ENCODE measurements at places on chromosomes 3 and 15.

GRCh38 chr15:60020736-60021135 lies 16.6 kb downstream of the FOXB1 start:
- DNase-seq: no peak

- DNase-seq: no peak
Observed at GRCh38 chr3:174253940-174254339, 605.2 kb upstream of the NAALADL2 start.

DNA sequence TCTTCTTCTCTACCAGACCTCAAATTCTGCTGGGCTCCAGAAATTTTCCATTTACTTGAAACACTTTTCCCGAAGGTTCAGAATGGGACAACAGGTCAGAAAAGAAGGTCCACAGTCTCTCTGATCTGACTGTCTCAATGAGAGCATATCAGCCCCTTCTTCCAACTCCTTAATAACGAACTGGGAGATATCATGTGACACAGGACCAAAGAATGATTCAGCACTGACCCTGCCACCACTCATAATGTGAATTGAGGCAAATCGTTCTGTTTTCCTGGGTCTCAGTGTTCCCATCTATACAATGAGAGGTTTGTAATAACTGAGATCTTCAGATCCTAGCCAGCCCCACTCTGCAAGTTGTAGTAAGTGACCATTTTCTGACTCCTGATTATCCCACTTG lies 500.5 kb downstream of the NTRK3 start:
- no peak for DNase-seq

GRCh38 chr3:73493543-73494308 lies 131.0 kb downstream of the PDZRN3 start:
- no peak for DNase-seq

GRCh38 chr15:29018995-29019976 lies 133.5 kb downstream of the APBA2 start:
- no peak for DNase-seq

DNA sequence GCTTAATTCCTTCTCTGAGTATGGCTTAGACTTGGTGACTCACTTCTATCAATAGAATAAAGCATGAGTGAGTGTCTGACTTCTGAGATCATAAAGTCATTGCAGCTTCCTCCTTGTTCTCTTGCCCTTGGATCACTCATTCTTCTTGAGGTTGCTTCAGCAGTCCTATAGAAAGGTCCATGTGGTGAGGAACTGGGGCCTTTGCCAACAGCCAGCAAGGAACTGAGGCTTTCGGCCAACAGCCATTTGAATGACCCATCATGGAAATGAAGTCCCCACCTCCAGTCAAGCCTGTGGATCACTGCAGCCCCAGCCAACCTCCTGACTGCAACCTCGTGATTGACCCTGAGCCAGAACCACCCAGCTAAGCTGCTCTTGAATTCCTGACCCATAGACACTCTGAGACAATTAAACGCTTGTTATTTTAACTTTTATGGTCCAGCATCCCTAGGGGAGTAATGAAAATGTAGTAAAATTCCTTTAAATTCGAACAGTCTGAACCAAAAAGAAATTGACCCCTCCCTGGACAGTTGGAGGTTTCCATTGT lies 84.5 kb downstream of the WDR76 start:
- DNase-seq: no peak

- DNase-seq: no peak
Observed at GRCh38 chr3:119967353-119968006, 126.8 kb downstream of the GSK3B start.

GRCh38 chr3:148223266-148223665 lies 474.4 kb upstream of the AGTR1 start:
- no peak for DNase-seq

- DNase-seq: peak; percentile 35
Observed at GRCh38 chr3:129650256-129650872, 43.9 kb upstream of the PLXND1 start.

DNA sequence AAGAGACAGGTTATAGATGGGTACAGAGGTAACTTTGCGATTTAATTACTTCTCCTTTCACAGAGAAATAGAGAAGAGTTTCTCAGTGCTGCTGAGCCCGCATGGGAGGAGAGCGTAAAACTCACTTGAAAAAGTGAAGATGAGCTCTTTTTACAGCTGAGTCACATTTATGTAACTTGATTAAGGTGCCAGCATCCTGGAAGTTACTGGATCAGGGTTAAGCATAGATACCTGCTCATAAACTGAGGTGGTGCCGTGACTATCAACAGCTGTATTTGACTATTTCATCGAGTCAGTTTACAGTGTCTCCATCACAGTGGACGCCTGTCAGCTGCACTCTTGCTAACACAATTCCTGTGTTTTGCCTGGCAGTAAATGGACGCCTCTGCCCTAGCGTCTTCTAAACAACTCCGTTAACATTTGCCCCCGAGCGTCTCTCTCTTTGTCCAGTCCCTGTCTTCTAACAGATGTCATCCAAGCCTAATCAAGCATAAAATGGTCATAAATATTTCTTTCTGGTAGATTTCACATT lies 414.6 kb downstream of the FOXP1 start:
- DNase-seq: no peak

GRCh38 chr3:57544181-57545125 lies at the start of gene DNAH12:
Gene DNAH12 (minus strand): TSS chr3:57544344. CDS start chr3:57542870, 1,474 bp downstream.
- DNase-seq: no peak

GRCh38 chr3:80612366-80612765 lies 844.6 kb upstream of the ROBO1 start:
- no peak for DNase-seq

DNA sequence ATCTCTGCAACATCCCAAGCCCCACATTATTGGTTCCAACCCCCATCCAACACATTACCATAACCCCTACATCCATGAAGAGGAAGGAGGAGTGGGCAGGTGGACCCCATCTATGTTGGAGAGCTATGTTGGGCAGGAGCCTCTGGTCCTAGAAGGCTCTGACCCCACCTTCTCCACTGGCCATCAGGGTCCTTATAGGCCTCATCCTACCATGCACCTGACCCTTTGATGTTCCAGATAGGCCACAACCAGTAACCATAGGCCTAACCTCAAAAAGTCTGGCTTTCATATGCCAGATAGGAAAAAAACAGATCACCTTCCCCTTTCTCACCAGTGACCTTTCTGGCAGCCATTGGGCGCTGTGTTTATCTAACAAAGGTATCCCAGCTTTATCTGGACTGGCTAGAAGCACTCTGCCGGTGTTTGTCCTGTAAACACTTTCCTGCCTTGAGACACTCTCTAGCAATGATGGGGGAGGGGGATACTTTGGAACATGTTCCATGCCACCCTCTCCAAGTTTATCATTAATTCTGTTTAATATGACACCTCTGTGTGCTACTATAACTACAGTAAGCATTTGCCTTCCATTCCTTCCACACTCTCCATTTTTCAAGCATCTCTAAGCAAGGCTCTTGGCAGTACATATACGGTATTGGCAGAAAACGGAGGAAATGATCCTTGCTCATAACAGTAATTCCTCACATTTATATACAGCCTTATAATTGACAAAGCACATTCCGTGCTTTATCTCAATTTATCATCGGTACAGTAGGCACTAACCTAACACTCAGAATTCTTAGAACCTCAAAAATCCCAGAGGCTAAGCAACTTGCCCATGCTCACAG lies 377.1 kb downstream of the VPS13C start:
- no peak for DNase-seq

DNA sequence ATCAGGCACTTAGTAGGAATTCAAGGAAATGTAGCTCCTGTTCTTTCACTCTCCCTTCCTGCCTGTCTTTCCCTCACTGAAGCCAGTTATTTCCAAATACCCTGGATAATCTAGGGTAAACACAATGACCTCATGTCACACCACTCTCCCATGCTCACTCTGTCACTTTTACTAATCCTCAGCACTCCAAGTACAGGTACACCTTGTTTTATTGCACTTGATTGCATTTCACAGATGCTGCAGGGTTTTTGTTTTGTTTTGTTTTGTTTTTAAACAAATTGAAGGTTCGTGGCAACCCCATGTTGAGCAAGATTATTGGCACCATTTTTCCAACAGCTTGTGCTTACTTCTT lies 40.8 kb downstream of the PPM1L start:
- DNase-seq: no peak

DNA sequence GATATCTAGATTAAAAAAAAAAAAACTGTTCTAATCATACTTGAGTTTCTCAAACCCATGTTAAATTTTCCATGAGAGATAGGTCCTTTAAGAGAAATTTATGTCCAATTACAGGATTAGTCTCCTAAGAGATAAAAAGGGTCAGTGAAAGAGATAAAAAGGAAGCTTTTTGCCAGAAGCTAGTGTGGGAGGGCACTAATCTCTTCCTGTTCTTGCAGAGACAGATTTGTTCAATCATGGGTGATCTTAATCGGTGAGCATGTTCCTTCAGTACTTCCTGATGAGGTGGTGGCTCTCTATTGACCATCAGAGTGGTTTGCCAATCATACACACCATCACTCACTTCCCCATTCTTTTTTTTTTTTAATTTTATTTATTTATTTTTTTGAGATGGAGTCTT lies 16.9 kb upstream of the LPP start:
- DNase-seq: no peak

- DNase-seq: no peak
Observed at GRCh38 chr15:27341780-27342343, 370.9 kb downstream of the GABRG3 start.

DNA sequence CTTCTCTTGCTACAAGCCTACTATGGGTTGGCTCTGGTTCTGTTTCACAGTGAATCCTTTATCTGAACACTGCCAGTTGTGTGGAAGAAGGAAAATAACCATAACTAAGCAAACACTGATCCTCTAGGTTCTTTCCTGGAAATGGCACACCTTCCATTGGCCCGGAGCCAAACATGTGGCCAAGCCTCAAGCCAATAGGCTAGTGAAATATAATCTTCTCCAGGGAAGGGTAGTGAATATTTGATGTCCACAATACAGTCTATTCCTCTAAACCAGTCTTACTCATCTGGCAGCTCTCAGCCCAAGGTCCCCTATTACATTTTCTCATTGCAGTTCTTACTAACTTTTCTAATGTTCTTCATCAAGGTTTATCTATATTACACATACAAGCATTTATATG lies 921.3 kb downstream of the TUSC7 start:
- no peak for DNase-seq

DNA sequence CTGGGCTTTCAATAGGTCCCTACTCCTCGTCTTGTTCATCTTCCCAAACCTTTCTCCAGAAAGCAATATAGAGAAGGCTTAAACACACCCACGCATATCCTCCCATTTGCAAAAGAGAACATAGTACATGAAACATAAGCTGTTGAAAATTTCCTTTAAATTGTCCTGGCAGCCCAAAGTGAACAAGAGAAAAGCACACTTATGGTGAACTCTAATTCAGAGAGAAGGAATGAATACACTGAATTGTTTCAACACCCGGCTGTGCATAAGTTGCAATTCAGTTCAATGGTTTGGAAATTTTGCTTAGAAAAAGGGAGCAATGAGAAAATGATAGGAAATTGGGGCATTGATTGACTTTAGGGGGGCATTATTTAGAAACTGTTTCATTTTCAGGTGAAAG lies 202.6 kb downstream of the TIGIT start:
- DNase-seq: no peak

DNA sequence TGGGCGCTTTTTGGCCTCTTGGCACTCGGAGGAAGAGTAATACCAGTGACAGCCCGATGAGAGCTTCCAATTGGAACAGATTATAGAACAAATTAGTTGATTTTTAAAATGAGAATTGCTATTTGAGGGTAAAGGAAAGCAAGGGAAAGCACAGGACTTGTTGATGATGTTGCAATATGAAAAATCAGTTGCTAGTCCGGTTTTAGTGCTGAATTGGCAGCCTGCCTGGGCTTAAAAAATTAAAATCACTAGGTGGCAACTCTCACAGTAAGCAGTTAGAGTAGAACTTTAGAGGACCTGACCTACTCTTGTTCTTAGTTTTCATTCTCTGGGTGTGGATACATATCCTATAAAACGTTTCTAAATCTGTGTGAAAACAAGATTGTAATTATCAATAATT lies 2.1 kb upstream of the SCAANT1 start:
- DNase-seq: no peak

DNA sequence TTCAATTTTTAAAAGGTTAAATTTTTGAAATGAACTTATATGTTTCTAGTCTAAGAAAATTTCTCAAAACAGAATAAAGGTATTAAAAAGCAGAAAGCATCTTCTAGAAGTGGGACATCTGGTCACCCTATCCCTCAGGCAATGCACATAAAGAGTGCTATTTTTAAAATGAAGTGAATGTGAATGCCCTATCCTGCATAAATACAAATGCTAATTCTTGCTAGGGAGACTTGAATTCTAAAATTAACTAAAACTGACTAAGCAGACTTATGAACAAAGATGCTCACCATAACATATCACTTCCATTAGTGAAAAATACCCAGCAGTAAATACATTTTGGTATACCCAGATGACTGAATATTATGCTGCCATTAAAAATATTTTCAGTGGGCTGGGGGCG lies 11.7 kb downstream of the MYO5A start:
- no peak for DNase-seq

DNA sequence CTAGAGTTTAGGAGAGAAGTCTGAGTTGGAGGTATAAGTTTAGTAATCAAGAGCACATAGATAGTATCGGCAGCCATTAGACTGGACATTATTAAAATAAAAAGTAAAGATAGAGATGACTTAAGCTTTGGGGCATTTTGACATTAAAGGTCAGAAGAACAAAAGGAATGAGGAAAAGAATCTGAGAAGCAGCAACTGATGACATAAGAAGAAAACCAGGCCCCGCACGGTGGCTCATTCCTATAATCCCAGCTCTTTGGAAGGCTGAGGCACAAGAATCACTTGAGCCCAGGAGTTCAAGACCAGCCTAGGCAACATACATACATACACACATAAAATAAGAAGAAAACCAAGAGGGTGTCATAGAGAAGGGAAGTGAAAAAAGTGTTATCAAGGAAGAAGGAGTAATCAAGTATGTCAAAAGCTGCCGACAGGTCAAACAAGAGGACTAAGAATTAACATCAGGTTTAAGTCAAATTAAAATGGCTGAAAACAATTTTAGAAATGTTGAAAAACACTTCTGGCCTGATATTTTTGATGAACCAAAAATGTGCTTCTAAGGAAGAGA lies 38.9 kb downstream of the ACAP2 start:
- DNase-seq: no peak

DNA sequence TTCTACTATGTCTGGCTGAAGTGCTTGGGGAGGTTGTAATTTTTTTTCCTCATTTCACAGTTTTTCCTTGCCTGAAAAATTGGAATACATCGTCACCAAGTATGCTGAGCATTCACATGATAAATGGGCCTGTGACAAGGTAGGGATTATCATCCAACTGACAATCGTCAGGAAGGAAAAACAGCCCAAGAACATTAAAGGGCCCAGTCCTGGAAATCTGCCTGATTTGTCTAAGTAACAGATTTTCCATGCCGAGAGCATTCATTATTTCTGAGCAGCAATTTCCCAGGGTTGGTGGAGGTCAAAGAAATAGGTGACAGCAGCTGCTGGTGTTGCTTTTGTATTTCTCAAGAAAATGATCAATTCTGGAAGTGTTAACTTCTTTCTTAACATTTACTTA lies 226.0 kb upstream of the CHRM5 start:
- DNase-seq: no peak

- DNase-seq: no peak
Observed at GRCh38 chr3:118618247-118619040, 416.2 kb downstream of the IGSF11 start.

All from GM12864 (cell line).